Chondrocyte (in vitro differentiated cells): ENCODE measurements at places on chromosomes 3 and 15. TPM values are rescaled to one million over a fixed set of nuclear protein-coding genes. Genes with fewer than 3 reads are reported as not detected.
A peak's percentile ranks its signal among the peaks of the same experiment; 100 is the strongest.

DNA sequence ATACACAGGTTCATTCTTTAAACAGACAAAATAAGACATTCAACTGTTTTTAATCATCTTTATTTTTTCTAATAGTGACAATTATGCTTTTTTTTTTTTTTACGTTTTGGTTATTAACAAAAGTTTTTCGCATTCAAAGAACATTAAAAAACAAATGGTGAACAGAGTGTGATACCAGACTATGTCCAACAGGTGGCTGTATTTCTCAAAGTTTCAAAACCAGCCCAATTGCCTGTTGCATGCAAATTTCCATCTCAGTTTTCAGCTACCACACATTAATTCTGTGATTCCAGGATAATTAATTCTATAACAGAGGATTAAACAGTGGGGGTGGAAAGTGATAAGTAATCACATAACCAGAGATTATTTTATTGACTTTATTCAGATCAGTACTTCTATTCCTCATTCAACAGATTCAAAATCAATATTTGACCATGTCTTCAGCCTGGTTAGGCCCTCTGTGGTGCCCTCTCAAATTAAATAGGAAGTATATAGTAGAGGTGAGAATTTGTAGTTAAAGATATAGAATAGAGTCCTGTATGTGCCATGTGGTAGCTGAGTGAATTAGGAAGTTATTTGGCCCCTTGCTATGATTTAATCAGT, 122.2 kb upstream of the DCBLD2 start:
- H3K4me1 ChIP-seq, result peaks cover 11% of the 10 kb centered on the region
- no peak for DNase-seq
- no peaks in the 10 kb centered on the region for H3K27me3 ChIP-seq
- H3K36me3 ChIP-seq, result peaks cover 10% of the 10 kb centered on the region
- H3K4me3 ChIP-seq, result no peak overlapping the region

DNA sequence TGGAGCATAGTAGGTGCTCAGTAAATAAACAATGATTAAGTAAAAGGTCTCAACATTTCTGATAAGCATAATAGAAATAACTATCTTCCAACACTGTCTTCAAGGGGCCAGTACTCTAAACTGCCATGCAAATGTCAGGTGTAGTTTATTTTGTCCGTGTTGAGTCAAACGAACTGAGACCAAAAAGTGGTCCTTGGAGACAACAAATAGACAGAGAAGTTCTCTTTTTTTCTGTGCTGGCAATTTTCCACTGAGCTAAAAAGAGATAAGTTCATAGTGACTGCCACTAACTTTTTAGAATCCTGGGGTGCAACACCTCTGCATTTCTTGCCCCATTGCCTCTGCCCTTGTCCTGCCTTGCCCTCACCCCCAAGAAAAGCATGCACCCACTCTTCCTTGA, 14.7 kb upstream of the MBNL1 start:
- no peaks in the 10 kb centered on the region for H3K36me3 ChIP-seq
- no peak overlapping the region for H3K4me3 ChIP-seq
- no peak overlapping the region for H3K27ac ChIP-seq
- H3K27me3 ChIP-seq, result no peaks in the 10 kb centered on the region
- no peak for DNase-seq

DNA sequence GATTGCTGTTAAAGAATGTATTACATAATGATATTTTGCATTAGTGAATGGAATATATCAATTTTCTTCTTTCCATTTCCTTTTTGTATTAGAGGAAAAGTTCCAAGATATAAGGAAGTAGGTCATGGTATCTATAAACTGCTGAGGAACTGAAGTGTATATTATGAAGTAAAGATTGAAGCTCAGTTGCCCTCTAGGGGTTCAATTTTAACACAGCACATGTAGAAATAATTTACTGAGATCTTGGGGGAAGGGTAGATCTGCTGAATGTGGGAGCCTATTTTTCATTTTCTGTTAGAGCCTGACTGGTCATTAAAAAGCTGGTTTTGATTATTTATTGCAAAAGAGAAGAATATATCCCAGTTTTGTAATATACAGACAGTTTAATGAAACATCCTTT, 45.2 kb downstream of the CMC1 start:
- no peak for DNase-seq
- no peak overlapping the region for H3K27ac ChIP-seq
- no peak overlapping the region for H3K4me3 ChIP-seq
- no peaks in the 10 kb centered on the region for H3K27me3 ChIP-seq
- peaks cover 3% of the 10 kb centered on the region for H3K36me3 ChIP-seq

- no peak overlapping the region for H3K27ac ChIP-seq
- DNase-seq, result no peak
- peaks cover 11% of the 10 kb centered on the region for H3K4me1 ChIP-seq
- no peak overlapping the region for H3K4me3 ChIP-seq
- peaks cover 3% of the 10 kb centered on the region for H3K27me3 ChIP-seq
- H3K36me3 ChIP-seq, result no peaks in the 10 kb centered on the region
Measured at GRCh38 chr15:63870043-63870394, 36.3 kb upstream of the HERC1 start.

DNA sequence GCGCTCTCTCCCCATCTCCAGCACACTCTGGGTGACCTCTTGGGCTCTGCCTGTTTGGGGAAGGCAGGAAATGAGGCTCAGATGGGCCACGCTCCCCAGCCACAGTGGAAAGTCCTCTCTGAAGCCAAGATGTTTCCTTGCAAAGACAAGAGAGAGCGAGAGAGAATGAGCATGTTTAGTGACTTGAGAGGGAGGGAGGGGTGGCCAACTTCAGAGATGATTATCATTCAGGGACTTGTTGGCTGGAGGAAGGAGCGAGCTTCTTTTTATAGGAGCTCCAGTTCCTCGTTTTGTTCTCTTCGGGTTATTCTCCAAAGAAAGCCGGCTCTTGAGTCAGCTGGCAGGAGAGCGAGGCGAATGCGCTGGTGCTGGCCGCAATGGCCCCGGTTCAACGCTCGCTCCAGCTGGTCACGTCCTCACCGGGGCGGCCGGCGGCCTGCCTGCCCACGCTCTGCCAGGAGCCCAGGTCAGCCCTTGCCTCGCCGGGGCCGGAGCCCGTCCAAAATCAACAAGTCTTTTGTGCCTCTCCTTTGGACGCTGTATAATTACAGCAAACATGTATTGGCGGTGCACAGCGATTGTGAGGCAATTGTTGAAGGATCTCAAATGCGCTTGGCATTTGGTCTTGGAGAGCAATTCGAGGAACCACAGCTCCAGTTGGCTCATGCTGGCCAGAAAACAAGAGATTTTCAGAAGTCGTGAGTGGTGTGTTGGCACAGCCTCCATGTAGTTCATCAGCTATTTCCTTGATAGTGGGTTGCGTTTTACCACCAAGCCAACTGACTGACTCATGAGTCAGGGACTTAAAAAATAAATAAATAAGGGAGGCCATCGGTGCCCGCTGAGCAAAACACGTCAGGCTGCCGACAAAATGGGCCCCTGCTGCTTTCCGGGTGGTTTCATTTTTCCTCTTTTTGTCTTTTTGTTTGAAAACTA, 288.6 kb downstream of the UACA start:
- peaks cover 31% of the 10 kb centered on the region for H3K27me3 ChIP-seq
- H3K27ac ChIP-seq, result peak overlapping the region; percentile 95
- peak overlapping the region; percentile 59 for H3K4me3 ChIP-seq
- H3K4me1 ChIP-seq, result peaks cover 24% of the 10 kb centered on the region
- H3K36me3 ChIP-seq, result peaks cover 1% of the 10 kb centered on the region
- peak; percentile 78 for DNase-seq

DNA sequence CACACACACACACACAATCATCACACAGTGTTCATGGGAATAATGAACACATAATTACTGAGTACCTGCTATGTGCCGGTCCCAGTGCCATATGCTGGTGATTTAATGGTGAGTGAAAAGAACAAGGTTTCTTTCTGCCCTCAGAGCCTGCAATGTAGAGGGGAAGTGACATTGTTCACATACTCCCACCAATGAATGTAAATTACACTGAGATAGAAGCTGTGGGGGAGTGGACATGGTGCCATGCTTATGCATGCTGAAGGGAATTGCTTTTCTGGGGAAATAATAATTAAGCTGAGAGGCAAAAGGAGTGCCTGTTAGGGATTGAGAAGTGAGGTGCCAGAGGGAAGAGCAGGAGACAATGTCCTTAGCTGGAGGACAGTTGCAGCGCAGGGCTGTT, 175.1 kb downstream of the MFSD1 start:
- peaks cover 10% of the 10 kb centered on the region for H3K27me3 ChIP-seq
- no peaks in the 10 kb centered on the region for H3K36me3 ChIP-seq
- DNase-seq, result no peak
- H3K27ac ChIP-seq, result no peak overlapping the region
- H3K4me3 ChIP-seq, result no peak overlapping the region

- DNase-seq, result no peak
- no peaks in the 10 kb centered on the region for H3K4me1 ChIP-seq
- H3K36me3 ChIP-seq, result peaks cover 12% of the 10 kb centered on the region
- H3K27ac ChIP-seq, result no peak overlapping the region
- H3K27me3 ChIP-seq, result no peaks in the 10 kb centered on the region
Measured at GRCh38 chr3:184946917-184947316, 135.0 kb downstream of the VPS8 start.

DNA sequence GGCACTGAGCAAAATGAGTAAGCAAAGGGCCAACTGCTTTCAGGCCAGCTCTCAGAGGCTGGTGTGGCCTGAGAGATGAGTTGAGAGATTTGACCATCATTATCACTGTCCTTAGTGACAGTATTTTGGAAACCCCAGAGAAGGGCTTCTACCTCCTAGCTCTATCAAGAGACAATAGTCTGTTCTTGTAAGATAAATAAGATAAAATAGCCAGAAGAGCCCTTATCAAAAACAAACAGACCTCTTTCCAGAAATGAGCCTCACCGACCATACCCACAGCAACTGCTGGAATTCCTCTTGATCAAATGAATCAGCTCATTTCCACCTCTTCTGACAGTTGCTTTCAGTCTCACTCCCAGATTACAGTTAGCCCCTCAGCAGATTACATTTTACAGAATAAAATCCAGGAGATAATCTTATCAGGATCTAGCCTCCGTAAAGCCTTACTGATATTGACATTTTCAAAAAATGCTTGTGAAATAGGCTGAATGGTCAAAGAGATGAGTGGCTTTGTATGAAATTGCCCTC, 4.5 kb downstream of the HDC start:
- H3K4me1 ChIP-seq, result no peaks in the 10 kb centered on the region
- H3K4me3 ChIP-seq, result no peak overlapping the region
- no peak for DNase-seq
- H3K36me3 ChIP-seq, result no peaks in the 10 kb centered on the region
- H3K27me3 ChIP-seq, result no peaks in the 10 kb centered on the region
- H3K27ac ChIP-seq, result no peak overlapping the region

- no peak overlapping the region for H3K4me3 ChIP-seq
- peaks cover 2% of the 10 kb centered on the region for H3K36me3 ChIP-seq
- no peak overlapping the region for H3K27ac ChIP-seq
- no peaks in the 10 kb centered on the region for H3K4me1 ChIP-seq
Measured at GRCh38 chr3:133258358-133258757, 141.5 kb upstream of the BFSP2 start.

- peaks cover 56% of the 10 kb centered on the region for H3K36me3 ChIP-seq
- H3K27me3 ChIP-seq, result no peaks in the 10 kb centered on the region
- H3K4me1 ChIP-seq, result peaks cover 27% of the 10 kb centered on the region
- peak overlapping the region; percentile 69 for H3K27ac ChIP-seq
Measured at GRCh38 chr15:92949604-92950249, 49.6 kb downstream of the CHD2 start.

FHIT gene
- 2.5 to 3.8 TPM (median 3.4 TPM) in 3 replicates for total RNA-seq

NR2E3 gene
- total RNA-seq, result not detected in 3 replicates

GOLGA8N gene
- total RNA-seq, result 6.8 to 17.8 TPM (median 7.8 TPM) in 3 replicates
